ENCODE measurements at places on chromosomes 5 and 9. TPM values are rescaled to one million over a fixed set of nuclear protein-coding genes. Genes with fewer than 3 reads are reported as not detected.

The IFNA21 gene
- not detected for total RNA-seq

The CDX1 gene
- not detected for total RNA-seq

DNA sequence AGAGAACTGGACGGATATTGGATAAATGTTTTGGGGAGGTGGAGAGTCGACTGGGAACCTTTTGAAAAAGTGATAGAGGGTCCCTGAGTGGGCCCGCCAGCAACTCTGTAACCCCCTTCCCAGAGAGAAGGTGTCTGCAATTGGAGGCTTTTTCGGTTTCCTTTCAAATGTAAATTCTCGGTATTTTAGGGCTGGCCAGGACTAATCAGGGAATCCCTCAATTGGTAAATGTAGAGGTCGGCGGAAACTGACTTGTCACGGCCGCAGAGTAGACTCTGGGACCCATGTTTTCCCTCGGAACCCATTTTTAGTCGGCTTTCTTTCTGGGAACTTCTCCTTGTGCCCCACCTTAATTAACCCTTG is 524 bp downstream of the CCNB1 start:
- DNase-seq: no peak
- no peaks in the 10 kb centered on the region for H3K27me3 ChIP-seq
- H3K4me1 ChIP-seq: peaks cover 27% of the 10 kb centered on the region
- peaks cover 29% of the 10 kb centered on the region for H3K36me3 ChIP-seq
- H3K4me3 ChIP-seq: peak overlapping the region; percentile 92

DNA sequence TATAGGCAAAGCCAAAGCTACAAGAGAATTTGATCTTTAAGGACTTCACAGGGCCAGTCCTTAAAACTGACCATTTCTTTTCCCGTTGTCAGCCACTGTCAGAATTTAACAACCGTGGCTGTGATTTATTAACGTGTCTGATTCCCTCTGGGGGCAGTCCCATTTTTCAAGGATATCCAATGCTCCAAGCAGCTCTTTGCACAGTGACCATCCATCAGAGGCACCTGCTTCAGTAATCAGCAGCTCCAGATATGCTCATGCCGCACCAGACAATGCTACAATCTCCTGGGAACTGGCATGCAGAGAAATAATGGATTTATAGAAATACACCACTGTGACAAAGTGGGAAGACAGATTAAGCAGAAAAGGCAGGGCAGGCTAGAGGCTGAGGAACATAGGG is 163.3 kb upstream of the PPP1R2B start:
- no peak for DNase-seq
- no peak overlapping the region for H3K27ac ChIP-seq
- H3K36me3 ChIP-seq: no peaks in the 10 kb centered on the region
- no peaks in the 10 kb centered on the region for H3K4me1 ChIP-seq

- no peak overlapping the region for H3K27ac ChIP-seq
- no peaks in the 10 kb centered on the region for H3K36me3 ChIP-seq
- no peak overlapping the region for H3K4me3 ChIP-seq
- no peak for DNase-seq
Observed at GRCh38 chr5:151108566-151108965, 27.7 kb upstream of the TNIP1 start.

- H3K4me1 ChIP-seq: no peaks in the 10 kb centered on the region
- no peaks in the 10 kb centered on the region for H3K36me3 ChIP-seq
- no peak overlapping the region for H3K27ac ChIP-seq
- H3K4me3 ChIP-seq: no peak overlapping the region
- no peak for DNase-seq
- H3K27me3 ChIP-seq: no peaks in the 10 kb centered on the region
Observed at GRCh38 chr5:68007451-68007850, 208.1 kb upstream of the PIK3R1 start.

GRCh38 chr5:146520731-146521130 is 4.7 kb upstream of the GPR151 start:
- DNase-seq: no peak
- no peaks in the 10 kb centered on the region for H3K36me3 ChIP-seq
- H3K4me3 ChIP-seq: no peak overlapping the region
- peaks cover 31% of the 10 kb centered on the region for H3K27me3 ChIP-seq

- H3K4me3 ChIP-seq: no peak overlapping the region
- no peaks in the 10 kb centered on the region for H3K27me3 ChIP-seq
- DNase-seq: no peak
- no peak overlapping the region for H3K27ac ChIP-seq
- no peaks in the 10 kb centered on the region for H3K36me3 ChIP-seq
Observed at GRCh38 chr5:88957013-88957412, 74.0 kb upstream of the MEF2C start.

GRCh38 chr5:159671886-159672285 is 244.4 kb upstream of the ADRA1B start:
- no peaks in the 10 kb centered on the region for H3K4me1 ChIP-seq
- no peak for DNase-seq
- H3K36me3 ChIP-seq: no peaks in the 10 kb centered on the region

GRCh38 chr5:114419959-114420358 is 58.1 kb downstream of the KCNN2 start:
- H3K4me3 ChIP-seq: no peak overlapping the region
- no peak for DNase-seq
- no peaks in the 10 kb centered on the region for H3K36me3 ChIP-seq
- H3K27ac ChIP-seq: no peak overlapping the region

- no peak overlapping the region for H3K4me3 ChIP-seq
- H3K36me3 ChIP-seq: no peaks in the 10 kb centered on the region
- no peak for DNase-seq
- H3K4me1 ChIP-seq: peaks cover 23% of the 10 kb centered on the region
- H3K27me3 ChIP-seq: no peaks in the 10 kb centered on the region
Observed at GRCh38 chr9:91426123-91426745, 2.6 kb upstream of the NFIL3 start.

DNA sequence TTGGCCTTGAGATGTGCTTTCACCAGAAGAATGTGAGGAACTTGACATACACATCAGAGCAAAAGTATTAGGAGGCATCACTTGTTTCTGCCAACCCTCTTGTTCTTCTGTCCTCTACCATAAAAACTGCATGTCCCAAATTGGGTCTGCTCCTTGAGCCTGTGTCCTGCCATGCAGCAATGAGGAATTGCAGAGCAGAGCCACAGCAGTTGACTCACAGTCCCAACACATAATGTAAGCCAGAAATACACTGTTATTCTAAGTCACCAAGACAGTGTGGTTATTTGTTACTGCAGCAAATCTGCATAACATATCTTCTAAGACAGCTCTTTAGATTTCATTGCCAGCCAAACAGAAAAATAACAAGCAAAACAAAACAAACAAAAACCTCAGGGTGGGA is 598.2 kb downstream of the PRELID2 start:
- no peaks in the 10 kb centered on the region for H3K4me1 ChIP-seq
- H3K36me3 ChIP-seq: no peaks in the 10 kb centered on the region
- DNase-seq: no peak
- H3K27me3 ChIP-seq: no peaks in the 10 kb centered on the region

- no peak for DNase-seq
- H3K4me3 ChIP-seq: no peak overlapping the region
- H3K27ac ChIP-seq: no peak overlapping the region
- no peaks in the 10 kb centered on the region for H3K4me1 ChIP-seq
- H3K27me3 ChIP-seq: no peaks in the 10 kb centered on the region
Observed at GRCh38 chr9:86187121-86187520, 72.3 kb downstream of the C9orf153 start.

DNA sequence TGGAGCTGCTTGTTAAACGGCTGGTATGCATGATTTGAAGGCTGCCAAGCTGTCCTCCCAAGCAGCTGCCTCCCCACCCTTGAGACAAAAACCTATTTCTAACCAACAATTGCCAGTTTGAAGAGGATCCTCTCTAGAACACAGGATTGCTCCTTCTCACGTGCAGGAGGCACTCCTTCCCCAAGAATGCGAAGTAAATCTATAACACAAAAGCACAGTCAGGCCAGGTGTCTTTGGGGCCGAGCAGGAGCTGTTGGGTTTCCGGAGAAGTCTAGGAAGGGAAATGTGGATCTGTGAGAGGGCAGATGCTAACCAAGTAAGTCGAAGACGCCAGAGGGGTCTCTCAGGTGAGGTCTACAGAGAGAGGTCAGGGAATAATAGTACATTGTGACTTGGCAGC is 35.4 kb upstream of the GNPDA1 start:
- H3K36me3 ChIP-seq: no peaks in the 10 kb centered on the region
- H3K4me3 ChIP-seq: no peak overlapping the region
- no peak for DNase-seq
- H3K27me3 ChIP-seq: no peaks in the 10 kb centered on the region
- peaks cover 11% of the 10 kb centered on the region for H3K4me1 ChIP-seq

DNA sequence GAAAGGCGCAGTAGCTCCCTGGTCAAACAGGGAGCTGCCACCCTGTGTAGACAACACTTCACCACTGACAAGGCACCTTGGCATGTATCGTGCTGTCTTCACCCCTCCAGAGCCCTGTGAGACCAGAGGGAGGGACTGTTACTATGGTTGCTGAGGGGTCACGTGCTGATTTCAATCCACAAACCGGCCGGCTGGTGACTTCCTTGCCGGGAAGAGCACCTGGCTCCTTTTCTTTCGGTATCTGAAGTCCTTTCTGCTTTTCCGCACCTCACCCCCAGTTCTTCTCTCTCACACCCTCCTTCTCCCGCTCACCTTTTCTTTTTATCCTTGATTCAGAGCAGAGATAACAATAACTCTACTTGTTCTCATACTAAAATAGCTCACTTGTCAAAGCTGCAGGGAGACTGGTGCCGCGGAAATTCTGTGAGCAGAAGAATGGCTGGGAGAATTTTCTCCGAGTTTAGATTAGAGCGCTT is 327.2 kb downstream of the ZSWIM6 start:
- H3K27ac ChIP-seq: no peak overlapping the region
- H3K4me3 ChIP-seq: no peak overlapping the region
- DNase-seq: no peak
- no peaks in the 10 kb centered on the region for H3K36me3 ChIP-seq
- no peaks in the 10 kb centered on the region for H3K27me3 ChIP-seq
